ENCODE measurements at places on chromosomes 7 and 10.

DNA sequence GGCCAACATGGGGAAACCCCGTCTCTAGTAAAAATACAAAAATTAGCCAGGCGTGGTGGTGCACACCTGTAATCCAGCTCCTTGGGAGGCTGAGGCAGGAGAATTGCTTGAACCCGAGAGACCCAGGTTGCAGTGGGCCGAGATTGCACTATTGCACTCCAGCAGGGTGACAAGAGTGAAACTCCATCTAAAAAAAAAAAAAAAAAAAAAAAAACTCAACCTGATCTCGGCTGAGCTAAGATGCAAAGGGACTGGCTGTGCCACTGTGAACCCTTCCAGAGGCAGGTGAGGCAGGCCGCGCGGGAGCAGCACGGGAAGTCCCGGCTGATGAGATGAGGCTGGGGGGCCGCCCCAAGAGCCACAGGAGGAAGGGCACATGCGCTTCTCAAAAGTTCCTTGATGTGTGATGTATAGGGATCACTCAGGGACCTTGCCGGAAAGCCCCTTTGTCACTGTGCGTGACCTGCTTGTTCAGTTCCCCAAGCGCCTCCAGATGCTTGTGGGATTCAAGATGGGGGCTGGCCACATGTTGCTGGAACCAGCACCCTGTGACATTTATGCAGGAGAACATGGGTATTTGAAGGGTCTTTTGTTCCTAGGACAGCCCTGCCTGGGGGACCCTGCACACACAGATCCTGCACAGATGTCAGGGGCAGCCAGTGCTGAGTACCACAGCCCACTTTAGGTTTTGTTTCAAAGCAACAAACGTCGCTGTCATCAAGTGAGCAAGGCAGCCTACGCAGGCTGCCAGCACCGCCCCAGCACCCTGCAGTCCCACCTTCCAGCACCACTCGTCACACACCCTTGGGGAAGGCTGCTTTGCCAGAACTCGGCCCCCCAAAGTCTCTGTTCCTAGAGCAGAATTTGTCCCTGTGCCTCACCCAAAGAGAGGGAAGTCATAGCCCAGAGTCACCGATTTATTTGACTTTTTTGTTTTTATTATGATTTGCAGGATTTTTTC is 74.8 kb upstream of the SH2B2 start:
- no peak for DNase-seq

DNA sequence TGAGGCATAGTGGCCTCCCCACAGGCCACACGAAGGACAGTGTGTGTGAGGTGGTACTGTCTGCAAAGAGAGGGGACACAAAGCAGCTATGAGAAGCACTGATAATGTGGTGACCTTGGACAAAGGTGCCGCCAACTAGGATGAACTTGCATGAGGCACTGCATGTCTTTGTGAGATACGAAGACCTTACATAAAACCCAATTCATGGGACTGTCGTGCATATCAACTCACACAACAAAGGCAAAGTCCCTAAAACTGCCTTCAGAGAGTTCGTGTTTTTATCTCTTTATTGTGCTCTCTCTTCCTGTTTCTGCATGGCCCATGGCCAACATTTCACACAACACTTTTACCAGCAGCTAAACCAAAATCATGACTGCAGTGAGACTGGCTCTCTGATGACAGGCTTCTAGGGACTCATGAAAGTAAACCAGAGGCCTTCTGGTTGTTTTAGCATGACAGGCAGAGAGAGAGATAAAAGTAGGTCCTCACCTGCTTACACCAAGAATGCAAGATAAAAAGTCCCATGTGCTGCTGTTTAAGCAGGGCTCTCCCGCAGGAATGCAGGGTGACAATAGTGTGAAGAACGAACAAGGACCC is 347.8 kb downstream of the ELMO1 start:
- DNase-seq = no peak

- no peak for DNase-seq
These were observed 39.9 kb downstream of the CALML3 start for GRCh38 chr10:5564537-5565204.

DNA sequence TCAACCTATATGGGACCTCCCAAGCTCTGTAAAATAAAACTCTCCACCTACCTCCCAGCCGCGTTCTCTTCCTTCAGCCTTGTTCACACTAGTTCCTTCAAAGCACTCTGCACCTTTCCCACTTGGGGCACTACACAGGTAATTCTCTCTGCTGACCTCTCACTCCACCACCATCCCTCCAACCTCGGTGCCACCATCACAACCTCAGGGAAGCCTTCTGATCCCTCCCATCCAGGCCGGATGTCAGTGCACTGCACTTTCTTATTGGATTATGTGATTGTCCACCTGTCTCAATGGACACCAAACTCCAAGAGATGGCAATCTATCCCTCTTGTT is 7.0 kb downstream of the LARP4B start:
- no peak for DNase-seq

- DNase-seq = no peak
These were observed 92.1 kb downstream of the SRI start for GRCh38 chr7:88127637-88128290.

GRCh38 chr10:63115732-63116383 is 17.3 kb upstream of the NRBF2 start:
- no peak for DNase-seq

- DNase-seq = no peak
These were observed 72.0 kb downstream of the PARP12 start for GRCh38 chr7:139990571-139991268.

DNA sequence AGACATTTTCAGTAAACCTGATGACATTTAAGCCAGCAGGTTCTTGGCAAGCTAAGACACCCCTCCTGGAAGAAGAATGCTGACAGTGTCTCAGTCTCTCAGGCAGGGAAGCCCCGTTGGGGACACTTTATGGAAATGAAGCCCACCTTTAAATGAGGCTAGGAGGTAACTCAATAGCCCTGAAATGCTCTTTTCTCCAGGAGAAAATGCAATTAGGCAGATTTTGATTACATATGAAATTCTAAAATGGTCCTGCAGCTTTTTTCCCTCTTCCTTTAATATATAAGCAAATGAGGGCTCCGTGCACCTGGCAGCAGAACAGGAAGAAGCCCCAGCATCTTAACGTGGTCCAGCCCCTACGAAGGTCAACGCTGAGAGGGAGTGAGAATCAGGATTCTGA is 65.8 kb upstream of the CHST15 start:
- no peak for DNase-seq

DNA sequence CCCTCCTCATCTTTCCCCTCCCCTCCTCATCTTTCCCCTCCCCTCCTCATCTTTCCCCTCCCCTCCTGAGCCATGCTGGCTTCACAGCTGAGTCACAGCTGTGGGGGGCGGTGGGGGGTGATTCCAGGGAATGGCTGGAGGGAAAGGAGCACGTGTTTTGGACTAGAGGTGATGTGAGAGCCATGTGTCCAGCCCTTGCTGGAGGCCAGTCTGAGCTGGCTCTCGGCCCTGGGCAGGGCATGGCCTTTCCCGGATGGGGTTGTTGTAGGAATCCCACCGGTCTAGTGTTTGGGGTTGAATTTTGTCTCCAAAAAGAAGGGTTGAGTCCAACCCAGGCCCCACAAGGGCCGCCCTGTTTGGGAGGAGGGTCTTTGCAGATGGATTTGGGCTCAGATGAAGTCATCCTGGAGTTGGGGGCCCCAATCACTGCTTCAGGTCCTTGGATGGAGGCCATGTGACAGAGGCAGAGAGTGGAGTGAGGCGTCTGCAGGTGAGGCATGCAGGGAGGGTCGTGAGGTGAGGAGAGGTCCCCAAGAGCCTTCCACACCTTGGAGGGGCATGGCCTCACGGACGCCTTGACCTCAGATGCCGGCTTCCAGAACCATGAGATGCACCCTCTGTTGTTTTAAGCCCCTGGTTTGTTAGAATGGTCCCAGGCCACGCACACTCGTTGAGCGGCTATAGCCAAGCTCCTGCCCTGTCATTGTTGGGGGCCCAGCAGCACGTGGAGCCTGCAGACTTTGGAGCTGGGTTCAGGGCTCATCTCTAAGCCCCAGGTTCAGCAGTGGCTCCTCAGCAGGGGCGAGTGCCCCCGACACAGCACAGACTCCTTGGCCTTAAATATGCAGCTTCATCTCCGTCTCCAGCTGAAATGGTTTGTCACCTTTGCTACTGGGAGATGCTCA is 101.6 kb downstream of the DNAJB6 start:
- no peak for DNase-seq

GRCh38 chr7:151017953-151018420 is 6.3 kb downstream of the ATG9B start:
- DNase-seq = no peak

DNA sequence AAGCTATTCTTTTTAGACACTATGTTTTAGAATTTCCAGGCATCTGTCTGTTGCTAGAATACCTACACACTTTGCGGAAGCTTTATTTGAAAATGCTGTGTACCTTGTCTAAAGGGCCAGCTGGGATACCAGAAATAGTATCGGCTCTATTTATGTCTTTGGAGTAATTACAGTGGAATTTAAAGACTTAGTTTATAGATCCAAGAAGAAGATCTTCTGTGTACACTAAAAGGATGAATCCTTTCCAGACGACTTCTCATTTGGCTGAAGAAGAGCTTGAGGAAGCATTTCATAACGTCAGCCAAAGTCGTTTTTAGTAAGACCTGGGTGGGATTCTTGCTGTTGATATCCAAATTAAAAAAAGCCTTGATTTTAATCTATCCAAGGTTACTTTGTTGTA is 365.9 kb downstream of the INHBA start:
- DNase-seq = no peak

- no peak for DNase-seq
These were observed 77.2 kb upstream of the PLXNA4 start for GRCh38 chr7:132653366-132653930.

DNA sequence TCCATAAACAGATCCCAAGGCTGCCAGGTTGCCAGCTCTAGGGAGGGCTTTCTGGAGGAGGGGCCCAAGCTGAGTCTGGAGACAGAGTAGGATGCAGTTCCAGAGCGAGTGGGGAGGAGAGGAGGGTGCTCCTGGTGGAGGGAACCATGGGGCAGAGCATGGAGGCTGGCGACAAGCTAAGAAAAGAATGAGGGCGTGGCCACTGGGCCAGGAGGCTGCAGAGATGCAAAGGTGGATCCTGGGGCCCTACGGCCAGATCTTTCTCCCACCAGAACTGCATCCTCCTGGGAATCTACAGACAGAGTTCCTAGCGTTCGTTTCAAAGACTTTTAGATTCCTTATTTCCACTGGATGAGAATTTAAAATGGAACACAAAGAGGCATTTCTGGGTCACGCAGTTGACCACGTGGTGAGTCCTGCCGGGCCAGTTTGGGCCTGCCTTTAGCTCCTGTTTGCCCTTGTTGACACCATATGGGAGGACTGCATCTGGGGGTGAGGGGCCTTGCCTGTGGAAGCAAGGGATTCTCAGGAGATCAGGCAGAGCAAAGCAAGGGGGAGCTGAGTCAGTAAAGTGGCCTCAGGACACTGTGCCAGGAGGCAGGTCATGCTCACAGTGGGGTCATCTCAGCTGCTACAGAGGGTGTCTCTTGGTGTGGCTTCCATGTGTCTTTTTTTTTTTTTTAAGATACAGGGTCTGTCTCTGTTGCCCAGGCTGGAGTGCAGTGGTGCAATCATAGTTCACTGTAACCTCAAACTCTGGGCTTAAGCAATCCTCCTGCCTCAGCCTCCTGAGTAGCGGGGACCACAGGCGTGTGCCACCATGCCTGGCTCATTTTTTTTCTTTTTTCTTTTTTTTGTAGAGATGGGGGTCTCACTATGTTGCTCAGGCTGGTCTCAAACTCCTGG is 137.8 kb downstream of the SH3PXD2A start:
- no peak for DNase-seq

- DNase-seq = no peak
These were observed 41.5 kb upstream of the ST7 start for GRCh38 chr7:116911801-116912200.

GRCh38 chr7:1231214-1232102 is 1.2 kb upstream of the UNCX start:
- no peak for DNase-seq

DNA sequence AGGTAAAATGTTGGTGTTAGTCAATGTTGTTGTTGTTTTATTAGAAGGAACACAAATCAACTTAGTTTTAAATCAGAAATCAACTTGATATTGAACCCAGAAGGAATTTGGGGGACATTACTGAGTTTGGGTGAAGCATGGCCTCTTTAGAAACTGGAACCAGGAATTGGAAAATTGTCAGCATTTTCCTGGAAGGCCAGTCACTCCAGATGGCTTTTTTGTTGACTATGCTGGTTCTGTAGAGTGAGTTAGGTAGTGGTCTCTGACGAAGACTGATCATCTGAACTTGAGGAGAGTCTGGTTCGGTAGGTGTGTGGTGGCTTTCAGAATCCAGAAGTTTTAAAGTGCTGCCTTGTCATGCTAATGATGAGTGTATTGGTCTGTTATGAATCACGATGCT is 111.5 kb downstream of the BMPER start:
- DNase-seq = no peak

GRCh38 chr10:90958781-90959180 is 37.9 kb upstream of the ANKRD1 start:
- DNase-seq = no peak

DNA sequence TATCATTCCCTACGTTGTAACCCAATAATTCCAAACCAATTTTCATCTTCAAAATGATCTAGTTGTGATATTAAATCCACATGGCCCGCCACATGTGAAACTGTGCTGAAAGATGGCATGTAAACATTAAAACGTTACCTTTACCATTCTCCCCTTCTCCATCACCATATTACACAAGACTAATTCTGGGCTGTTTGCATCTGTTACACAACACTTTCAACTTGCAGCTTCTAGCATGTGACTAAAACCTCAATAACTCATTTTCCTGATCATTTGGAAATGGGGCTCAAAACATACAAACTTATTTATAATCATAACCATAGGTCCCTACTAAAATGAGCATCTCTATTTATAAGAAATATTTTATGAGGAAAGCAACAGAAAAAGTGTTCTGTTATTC is 4.7 kb downstream of the MTERF1 start:
- no peak for DNase-seq

DNA sequence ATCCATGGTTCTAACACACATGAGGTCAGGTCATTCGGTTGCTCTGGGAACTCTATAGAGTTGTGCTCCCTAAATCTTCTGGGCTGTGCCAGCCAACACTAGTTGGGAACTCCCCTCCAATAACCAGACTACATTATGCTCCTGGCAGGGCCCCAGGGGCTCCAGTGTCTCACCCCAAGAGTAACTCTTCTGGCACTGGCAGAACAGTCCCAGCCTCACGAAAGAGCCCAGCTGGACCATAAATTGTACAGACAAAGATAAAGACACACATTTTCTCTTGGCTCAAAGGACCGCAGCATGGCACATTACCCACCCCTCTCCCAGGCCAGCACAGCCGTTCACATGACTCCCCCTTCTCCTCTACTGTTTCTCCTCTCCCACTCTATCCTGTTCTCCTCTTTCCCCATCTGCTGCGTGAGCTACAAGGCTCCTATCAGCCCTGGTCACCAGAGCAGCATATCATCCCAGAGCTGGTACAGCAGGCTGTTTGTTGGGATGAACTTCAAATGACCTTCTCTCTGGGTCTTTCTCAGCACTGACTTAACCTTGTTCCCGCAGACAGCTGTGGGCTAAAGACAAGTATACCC is 230.6 kb downstream of the PLXNA4 start:
- DNase-seq = no peak

- DNase-seq = no peak
These were observed 128.0 kb downstream of the NRCAM start for GRCh38 chr7:108328174-108328651.
